Activated CD8-positive, alpha-beta memory T cell treated with anti-CD3 and anti-CD28 coated beads for 1 hour (primary cell): ENCODE measurements at places on chromosomes 2 and 18.

GRCh38 chr2:173239644-173240043, 115.0 kb upstream of the CDCA7 start:
- no peak for DNase-seq

DNA sequence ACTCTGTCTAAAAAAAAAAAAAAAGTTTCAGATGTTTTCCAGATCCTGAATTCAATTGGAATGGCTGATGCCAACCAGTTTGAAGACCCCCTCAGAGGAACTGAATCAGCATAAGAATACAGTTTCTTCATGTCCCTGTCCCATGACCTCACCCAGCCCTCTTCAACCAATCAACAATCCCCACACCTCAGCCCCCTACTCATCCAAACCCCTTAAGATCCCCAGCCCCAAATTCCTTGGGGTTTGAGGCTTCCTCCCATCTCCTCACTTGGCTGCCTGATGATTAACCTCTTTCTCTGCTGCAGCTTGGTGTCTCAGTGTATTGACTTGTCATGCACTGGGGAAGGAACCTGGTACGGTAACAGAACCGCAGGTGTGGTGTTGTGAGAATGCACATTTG, 97.6 kb upstream of the CABLES1 start:
- no peak for DNase-seq

DNA sequence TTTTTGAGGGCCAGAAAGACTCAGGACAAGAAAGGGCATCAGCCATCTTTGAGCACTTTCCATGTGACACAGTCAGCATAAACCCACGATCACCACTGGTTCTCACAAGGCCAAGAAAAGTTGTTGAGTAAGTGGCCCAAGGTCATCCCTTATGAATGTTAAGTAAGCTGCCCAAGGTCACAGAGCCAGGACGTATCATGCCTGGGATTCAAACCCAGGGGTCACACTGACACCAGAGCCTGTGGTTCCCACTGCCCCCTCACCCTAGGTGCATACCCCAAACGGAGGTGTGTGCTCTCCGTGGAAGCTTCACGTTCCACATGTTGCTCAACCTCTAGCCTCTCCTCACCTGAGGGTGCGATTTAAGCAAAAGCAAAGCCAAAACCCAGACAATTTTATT, 2.3 kb upstream of the CTIF start:
- no peak for DNase-seq

DNA sequence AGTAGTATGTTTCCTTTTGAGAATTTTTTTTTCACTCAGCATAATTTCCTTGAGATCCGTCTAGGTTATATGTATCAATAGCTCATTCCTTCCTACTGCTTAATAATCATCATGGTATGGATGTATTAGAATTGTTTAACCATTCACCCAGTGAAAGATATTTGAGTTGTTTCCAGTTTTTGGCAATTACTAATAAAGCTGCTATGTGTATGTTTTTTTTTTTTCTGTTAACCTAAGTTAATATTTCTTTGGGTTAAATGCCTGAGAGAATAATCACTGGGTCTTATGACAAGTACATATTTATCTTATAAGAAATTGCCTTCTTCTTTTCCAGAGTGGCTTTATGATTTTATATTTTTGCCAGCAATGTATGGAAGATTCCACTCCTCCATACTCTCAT, 96.4 kb upstream of the ST6GAL2 start:
- no peak for DNase-seq

GRCh38 chr2:197134206-197134605, 176.4 kb downstream of the ANKRD44 start:
- DNase-seq = no peak

DNA sequence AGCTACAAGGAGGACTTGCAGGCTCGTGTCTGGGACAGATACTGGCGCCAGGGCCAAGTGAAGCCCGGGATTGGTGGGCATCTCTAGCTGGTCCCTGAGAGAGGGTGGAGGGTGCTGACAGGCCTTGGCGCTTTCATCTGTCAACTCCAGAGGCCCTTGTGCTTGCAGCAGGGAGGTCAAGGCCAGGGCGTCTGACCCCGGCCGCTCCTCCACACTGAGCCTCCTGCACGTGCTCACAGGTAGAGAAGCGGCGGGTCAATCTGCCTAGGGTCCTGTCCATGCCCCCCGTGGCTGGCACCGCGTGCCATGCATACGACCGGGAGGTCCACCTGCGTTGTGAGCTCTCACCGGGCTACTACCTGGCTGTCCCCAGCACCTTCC, 9.5 kb downstream of the CAPN10 start:
- no peak for DNase-seq

- DNase-seq = no peak
Observed at GRCh38 chr2:48248251-48248933, 281.6 kb upstream of the STON1 start.
